Stimulated activated CD8-positive, alpha-beta memory T cell treated with anti-CD3 and anti-CD28 coated beads, Interleukin-7, amount 100 ng/mL, for 1 hour (primary cell): ENCODE measurements at places on chromosomes 12 and 14.

GRCh38 chr14:94522115-94522724 is 13.0 kb upstream of the SERPINA12 start:
- no peak for DNase-seq

DNA sequence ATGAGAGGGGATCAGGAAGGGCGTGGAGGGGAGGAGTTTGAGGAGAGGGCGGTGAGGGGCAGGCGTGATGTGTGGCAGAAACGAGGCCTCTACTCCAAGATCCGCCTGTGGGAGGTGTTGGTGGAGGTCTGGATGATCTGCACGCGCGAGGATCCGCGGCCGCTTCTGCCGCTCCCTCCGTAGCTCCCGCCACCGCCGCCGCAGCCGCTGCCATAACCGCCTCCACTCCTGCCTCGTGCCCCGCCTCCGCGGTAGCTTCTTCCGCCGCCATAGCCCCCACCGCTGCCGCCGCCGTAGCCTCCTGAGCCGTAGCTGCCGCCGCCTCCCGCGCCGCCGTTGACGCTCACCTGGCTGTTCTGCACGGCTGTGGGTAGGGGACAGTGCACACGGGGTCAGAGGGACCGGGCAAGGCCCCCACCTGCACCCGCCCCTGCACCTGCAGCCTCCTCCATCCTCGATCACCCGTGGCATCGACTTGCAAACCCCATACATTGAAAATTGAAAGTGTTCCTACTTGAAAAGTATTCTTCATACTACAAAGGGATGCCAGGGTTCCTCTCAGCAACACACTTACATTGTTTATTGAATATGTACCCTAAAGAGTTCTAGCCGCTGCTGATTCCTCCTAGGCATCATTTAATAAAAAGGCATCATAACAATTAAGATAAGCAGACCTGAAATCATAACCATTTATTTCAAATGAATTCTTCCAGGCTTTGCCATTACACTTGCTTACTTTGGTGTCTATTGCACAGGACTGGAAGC is 11.1 kb upstream of the KRT1 start:
- DNase-seq = peak; percentile 14

DNA sequence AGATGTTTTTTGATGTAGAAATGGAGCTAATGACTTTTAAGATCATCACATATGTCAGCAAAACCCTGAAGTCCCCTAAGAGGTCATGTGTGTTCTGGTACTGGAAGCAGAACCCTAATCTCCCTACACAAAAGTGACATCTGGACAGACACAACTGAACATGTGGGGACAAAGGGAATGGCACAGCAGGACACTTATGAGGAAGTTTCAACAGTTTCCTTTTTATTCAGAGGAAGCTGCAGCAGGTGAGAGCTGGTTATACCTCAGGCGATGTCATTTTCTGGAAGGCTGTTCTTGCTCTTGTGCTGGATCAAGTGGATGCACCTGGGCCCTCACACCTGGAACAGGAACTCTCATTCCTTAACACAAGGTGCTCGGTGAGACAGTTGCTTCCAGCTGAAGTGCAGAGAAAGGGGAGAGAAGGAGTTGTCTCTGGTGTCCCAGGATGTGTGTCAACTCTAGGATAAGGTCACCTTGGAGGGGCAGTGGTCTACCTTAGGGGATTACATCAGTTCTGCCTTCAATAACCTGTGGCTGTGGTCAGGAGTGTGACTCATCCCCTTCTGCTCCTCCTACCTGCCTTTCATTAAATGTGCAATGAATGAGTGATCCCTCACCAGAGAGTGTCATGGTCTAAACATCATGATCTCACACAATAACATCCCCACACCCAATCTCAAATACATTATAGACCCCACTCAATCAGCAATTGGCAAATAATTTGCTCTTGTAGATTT is 463.4 kb downstream of the TMEM121 start:
- DNase-seq = no peak

GRCh38 chr12:124823272-124823970 is 40.2 kb downstream of the SCARB1 start:
- DNase-seq = no peak

DNA sequence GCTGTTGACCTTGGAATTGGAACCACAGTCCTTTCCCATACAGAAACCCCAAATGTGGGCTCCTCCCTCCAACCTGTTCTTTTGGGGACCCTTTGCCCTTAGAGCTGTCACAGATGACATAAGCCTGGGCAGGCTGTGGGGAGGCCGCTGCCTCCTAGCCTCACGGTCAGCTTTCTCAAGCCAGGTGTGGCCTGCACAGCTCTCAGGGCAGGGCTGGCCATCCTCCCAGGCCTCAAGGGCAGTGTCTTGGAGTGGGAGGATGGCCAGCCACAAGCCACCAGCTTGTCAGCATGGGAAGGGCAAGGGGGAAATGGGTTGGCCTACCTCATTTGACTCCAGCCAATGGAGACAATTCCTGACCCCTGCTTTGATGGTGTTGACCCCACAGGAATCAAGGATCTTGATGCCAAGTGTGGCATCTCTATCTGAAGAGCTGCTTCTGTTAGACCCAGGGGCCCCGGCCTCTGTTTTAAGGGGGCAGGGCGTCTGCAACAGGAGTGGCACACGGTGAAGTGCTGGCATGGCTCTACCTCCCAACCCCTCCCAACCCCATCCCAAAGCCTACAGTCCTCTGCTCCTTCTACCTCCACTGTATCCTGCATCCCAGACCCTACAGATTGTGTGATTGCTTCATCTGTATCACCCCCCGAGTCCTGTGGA is 11.5 kb downstream of the CBLN3 start:
- DNase-seq = no peak

DNA sequence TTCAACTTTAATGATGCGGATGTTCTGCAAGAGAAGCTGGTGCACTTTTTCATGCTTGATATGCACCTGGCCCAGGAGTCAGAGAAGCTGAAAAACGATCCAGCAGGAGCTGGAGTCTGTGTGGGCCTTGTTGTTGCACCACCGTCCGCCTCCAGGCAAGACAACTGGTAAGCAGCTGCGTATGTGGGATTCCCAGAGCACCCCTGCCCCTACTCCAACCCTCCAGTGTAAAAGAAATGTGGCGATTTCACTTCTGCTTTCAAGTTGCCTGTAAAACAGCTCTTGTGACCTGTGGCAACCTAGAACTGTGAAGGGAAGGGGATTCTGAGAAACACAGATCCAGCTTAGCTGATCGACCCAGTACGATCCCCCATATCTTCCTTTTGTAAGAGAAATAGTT is 154.1 kb upstream of the PELI2 start:
- no peak for DNase-seq

- no peak for DNase-seq
These were observed 92.0 kb upstream of the DYNC1H1 start for GRCh38 chr14:101872346-101872745.

DNA sequence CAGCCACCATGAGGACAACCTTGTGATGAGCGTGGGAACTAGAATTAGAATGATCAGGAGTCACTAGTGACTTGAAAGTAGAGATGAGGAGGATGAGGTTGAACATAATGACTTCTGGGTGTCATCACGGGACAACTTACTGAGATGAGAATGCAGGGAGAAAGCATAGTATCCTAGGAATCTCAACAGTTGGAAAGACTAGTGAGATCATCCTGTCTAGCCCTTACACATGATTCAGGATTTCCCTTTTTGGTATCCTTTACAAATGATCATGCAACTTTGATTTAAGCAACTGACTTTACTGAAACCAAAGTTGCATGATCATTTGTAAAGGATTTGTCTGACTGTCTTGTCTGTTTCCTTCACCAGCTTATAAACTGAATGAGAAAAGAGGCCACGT is 51.8 kb upstream of the HIF1A start:
- no peak for DNase-seq

- DNase-seq = peak; percentile 53
These were observed 896 bp downstream of the EIF5 start for GRCh38 chr14:103334644-103335622.

DNA sequence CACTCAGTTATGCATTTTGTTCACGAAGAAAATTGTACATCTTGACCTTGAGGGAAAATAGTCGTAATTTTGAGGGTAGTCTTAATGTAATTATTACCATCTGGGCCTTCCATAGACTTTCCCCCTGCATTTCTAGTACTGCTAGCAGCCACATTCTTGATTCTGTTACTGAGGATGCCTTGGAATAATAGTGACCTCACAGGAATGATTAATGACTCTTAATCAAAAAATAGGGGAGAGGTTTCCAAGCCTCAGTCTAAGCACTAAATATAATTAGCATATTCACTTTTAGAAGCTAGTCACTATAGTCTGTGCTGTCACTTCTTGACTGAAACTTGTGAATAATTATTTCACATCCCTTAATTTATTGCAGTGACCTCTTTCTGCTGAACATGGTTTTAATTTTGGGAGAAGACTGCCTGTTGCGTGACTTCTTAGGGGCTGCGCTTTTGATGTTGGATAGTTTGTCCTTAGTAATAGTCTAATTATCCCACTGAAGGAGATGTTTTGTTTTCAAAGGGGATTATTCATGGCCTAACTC is 400.5 kb downstream of the ADAMTS20 start:
- DNase-seq = no peak

DNA sequence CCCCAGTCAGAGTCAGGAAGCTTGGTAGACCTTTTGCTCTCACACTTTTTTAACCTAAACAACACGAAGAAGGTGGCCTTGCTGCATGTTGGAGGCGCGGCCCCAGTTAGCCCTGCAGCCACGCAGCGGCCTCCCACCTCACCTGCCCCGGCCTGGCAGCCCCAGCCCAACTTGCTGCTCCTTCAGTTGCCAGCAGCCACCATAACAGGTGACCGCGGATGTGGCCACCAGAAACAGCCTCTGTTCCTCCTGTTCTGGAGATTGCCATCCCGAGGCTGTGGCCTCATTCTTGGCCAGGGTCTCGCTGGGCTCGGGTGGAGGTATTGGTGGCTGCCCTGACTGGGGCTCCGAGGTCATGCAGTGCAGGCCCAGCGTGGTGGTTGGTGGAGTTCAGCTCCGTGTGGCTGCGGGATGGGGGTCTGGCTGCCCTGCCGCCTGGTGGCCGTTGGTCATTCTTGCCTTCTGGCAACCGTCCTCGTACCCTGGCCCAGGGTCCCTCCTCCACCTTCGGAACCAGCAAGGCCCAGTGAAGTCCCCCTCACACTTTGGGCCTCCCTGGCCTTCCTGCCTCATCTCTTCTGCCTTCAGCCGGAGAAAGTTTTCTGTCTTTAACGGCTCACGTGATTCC is 20.7 kb upstream of the TEX22 start:
- DNase-seq = no peak

GRCh38 chr12:53441040-53441833 is at the start of gene PRR13:
Gene PRR13 (plus strand): TSS chr12:53441734. CDS start chr12:53442715, 981 bp downstream.
- DNase-seq = peak; percentile 94

- DNase-seq = no peak
These were observed 41.6 kb downstream of the EXOC5 start for GRCh38 chr14:57227083-57227482.

GRCh38 chr14:69684461-69685217 is 73.2 kb downstream of the SUSD6 start:
- DNase-seq = no peak

GRCh38 chr14:94051115-94051514 is 25.0 kb downstream of the OTUB2 start:
- DNase-seq = no peak

GRCh38 chr12:6734506-6735387 is 10.9 kb downstream of the COPS7A start:
- no peak for DNase-seq

GRCh38 chr12:113479590-113480335 is 8.1 kb upstream of the LHX5 start:
- peak; percentile 3 for DNase-seq

DNA sequence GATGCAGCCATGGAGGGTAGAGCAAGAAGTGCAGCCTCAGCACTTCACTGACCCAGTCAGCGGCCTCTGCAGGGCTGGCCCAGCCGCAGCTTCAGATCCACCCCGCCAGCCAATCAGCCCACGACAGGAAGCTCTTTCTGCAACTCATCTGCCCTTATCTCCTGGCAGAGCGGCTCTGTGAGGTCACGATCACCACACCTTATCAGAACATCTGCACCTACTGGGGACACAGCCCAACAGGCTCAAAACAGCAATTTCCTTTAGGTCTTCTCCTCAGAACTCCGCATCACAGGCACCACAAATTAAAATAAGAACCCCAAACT is 287.3 kb downstream of the BCL11B start:
- DNase-seq = peak; percentile 36

DNA sequence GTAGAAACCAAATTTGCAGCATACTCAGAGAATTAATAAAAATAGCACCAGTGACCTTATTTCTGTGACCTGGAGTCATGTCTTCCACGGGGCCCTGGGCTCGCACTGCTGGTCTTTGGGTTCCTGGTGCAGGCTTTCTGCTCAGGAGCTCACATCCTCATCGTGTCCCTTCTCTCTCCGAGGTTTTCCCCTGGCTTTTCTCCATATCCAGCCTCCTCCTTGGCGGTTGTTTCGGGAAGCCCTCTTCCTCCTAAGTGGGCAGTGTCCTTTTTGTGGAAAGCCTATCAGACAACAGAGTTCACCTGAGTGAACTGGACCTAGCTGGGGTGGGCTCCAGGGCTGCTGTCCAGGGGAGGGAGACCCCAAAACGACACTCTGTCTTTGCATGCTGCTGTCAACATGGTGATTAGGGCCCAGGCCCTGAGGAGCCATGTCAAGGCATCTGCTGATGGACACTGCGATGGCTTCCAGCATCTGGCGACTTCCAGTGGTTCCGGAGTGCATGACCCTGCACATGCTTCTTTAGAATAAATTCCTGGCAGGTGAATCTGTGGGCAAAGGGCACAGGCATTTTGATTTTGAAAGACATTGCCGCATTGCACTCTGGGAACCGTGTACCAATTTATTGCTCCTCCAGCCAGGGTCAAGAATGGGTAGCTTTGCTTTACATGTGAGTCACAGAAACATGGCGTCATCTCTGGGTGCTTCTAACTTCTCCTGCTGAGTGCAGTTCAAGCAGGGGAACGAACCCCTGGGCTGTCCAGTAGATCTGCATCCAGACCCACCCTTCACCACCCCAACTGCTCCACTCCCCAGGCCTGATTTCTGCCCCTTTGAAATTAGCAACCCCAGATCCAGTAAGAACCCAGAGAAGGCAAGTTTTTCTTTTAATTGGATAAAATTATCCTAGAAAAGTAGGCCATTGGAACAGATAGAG is 136.8 kb downstream of the ADGRD1 start:
- no peak for DNase-seq

- DNase-seq = no peak
These were observed 13.3 kb upstream of the GRIP1 start for GRCh38 chr12:66692170-66692569.

DNA sequence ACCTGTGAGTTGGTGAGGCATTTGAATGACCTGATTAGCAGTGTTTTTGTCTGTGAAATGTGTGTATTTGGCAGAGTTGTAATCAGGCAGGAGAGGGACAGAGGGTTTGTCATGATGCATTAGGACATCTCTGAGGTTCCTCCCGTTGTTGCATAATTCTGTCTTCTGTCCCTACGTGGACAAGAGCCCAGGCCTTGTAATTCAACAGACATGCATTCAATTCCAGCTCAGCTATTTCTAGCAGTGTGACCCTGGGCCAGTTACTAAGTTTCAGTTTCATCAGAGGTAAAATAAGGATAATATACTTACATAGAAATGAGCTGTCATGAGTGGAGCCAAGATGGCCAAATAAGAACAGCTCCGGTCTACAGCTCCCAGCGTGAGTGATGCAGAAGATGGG is 208.6 kb downstream of the SLC38A4 start:
- DNase-seq = no peak

DNA sequence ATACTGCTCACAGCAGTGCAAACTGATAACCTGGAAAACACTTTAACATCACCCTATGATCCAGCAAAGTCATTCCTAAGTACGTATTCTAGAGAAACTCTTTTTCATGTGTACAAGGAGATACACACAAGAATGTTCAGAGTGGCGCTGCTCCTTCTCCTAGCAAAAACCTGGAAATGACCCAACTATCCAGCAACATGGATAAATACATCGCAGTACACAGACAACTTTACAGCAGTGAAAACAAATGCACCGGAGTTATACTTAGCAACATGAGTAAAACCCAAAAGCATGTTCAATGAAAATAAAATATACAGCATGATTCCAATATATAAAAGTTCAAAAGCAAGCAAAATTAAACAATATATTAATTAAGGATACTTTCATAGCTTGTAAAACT is 18.7 kb downstream of the SART3 start:
- DNase-seq = no peak
